NAMALWA (cell line): ENCODE measurements at places on chromosomes 3 and 15.

DNA sequence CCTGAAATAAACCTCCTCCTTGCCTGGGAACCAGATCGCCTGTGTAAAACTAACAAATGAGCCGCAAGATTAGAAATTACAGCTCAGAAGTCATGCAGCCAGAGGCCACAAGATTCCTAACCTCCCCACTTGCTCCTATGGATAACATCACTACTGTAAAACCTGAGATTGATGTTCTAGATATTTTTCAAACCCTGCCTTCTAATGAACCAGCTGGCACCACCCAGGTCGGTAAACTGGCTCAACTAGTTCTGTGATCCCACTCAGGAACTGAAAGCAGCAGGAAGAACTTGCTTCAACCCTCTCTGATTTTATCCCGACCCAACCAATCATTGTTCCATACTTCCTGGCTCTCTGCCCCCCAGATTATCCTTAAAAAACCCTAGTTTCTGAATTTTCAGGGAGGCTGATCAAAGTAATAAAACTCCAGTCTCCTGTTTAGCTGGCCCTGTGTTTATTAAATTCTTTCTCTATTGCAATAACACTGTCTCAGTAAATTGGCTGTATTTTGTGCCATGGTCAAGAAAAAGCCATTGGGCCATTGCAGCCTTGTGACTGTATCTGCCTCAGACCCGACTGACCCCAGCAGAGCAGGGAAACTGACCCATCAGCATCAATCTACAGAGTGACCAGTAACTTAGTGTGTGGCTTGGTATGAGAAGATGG lies 98.9 kb downstream of the RPLP1 start:
- DNase-seq: no peak

DNA sequence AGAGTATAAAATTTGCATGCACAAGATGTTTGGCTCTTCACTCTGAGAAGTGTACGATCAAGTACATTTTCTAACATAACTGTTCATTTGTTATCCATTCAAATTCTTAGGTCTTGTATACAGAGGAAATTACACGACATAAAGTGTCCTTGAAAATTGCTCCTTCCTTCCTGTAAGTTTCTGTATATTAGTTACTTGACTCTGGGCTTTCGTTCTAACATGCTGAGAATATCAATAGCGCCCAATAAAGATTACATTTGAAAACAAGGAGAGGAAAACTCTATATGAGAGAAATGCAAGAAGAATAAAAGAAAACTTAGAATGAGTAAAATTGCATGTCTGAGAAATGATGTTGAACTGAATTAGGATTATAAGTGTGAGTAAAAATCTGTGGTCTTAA lies 722.5 kb upstream of the CADM2 start:
- no peak for DNase-seq

- no peak for DNase-seq
These were observed 549.9 kb upstream of the DPPA4 start for GRCh38 chr3:109887293-109887692.

- no peak for DNase-seq
These were observed 55.6 kb upstream of the ACAN start for GRCh38 chr15:88747631-88748030.

DNA sequence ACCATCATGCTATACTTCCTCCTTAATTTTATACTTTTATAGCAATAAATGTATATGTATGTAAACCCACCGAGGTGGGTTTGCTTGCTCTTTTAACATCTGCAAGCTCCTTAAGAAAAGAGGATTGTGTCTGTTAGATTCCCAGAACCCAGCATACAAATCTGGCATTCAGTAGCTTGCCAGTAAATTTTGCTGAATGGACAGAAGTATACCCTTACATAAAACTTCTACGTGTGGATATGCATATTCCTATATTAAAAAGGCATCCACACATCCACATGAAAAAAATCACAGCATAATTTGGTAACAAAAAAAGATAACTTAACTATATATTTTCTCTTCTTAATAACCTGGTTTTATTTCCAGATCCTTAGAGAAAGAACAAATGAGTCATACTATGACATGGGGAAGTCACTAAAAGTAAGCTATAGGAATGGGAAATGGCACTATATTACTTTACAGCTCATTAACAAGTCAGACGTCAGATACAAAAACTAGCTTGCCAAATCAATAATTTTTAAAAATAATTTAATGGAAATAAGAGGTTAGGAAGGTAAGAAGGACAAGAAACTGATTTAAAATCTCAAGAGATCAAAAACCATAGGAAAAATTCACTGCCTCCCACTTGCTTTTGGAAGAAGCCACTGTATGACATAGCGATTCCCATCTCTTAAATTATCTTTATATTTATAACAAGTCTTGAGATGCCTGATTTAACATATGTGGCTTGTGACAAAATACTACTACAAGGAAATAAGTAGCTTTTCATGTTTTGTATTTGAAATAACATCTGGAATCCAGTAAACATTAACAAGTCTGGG lies 68.7 kb downstream of the SUMF1 start:
- DNase-seq: no peak

GRCh38 chr3:109387201-109387600 lies 49.9 kb upstream of the DPPA4 start:
- DNase-seq: no peak

GRCh38 chr3:188169830-188170455 lies 16.0 kb downstream of the LPP start:
- no peak for DNase-seq

- no peak for DNase-seq
These were observed 47.1 kb upstream of the CADPS start for GRCh38 chr3:62922326-62922725.

DNA sequence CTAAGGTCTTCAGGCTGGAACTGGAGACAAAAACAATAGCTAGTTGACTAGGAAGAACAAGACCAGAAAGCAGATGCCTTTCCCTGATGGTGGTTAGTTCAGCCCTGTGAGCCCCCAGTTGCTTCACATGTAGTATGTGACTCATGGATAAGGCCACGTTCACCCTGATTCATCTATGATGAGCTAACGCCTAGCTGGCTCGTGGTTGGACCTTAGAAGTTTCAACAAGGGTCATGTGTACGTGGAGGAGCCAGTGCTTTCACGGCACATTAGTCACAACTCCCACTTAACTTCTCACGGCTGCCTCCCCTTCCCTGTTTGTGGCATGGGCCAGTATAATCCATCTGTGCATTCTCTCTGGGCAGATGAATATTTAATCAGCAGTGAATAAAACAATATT lies 20.6 kb downstream of the COL8A1 start:
- DNase-seq: no peak

GRCh38 chr15:41562784-41563198 lies 3.8 kb downstream of the TYRO3 start:
- DNase-seq: no peak

GRCh38 chr3:16381426-16381825 lies 116.4 kb downstream of the OXNAD1 start:
- DNase-seq: no peak

- no peak for DNase-seq
These were observed 58.0 kb downstream of the KY start for GRCh38 chr3:134592806-134593205.

DNA sequence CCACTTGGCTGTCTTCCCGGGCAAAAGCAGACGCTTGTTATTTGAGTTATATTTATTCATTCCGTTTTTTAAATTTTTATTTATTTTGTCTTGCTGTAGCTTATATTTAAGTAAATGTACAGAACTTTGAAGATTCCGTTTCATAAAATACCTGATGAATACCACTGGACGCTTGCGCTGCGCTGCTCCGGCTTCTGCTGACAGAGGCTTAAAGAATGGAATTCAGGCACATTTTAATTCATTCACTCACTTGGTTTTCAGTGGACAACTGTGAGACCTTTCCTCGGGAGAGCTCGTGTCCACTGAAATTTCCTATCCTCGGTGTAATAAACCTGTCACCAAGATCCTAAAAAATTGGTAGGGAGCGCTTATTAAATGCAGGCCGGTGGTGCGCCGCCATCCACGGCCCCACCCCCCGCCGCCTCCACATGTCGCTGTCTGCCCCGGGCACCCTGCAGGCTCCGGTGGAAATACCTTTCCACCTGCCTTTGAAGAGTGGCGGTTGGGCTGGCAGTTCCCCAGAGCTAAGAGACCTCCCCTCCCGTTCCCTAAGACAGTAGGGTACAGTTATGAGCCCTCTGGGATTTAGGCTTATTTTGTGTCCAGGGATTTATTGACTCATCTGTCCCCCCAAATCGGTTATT lies 62.5 kb upstream of the UBE2E1 start:
- no peak for DNase-seq

DNA sequence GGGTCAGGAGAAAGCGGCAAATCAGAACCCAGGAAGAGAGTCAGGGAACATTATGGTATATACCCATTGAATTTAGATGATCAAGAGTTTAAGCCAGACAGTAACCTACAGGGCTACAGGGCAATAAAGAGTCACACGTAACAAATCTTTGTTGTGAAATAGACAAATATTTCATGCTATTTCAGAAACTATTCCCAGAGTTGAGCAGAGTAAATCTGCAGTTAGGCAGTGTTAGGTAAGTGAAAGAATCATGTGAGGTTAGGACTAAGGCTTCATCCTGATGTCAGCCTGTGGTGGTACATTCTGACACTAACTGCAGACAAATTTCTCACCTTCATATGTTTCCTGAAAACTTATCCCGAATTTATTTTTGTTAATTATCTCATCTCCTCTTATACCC lies 153.0 kb downstream of the UBE2E2 start:
- DNase-seq: no peak

DNA sequence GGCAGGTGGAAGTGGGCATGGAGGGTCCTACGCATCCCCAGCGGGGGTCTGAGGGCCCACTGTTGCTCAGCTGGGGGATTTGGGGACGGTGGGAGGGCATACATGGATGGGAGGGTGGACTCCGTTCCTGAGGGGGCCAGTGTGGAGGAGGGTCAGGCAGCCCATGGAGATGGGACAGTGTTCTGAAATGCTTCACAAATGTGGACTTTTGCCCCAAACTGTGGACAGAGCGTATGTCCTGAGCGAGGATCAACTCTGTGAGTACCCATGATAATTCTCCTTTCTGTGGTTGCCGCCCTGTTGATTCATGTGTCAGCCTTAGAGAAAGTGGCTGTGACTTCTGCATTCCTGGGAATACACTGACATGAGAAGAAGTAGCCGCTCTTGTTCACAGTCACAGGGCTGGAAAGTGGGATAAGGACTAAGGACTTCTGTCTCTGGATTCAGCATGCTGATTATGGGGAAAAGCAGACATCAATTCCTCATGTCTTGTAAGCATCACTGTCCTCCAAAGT lies 33.4 kb downstream of the SMAD3 start:
- no peak for DNase-seq

GRCh38 chr15:58306591-58307312 lies 125.0 kb upstream of the LIPC start:
- DNase-seq: no peak

GRCh38 chr15:80170596-80170995 lies 17.8 kb downstream of the FAH start:
- no peak for DNase-seq

GRCh38 chr3:47436180-47436579 lies 39.6 kb downstream of the SCAP start:
- DNase-seq: no peak

- DNase-seq: no peak
These were observed 68.6 kb downstream of the DCLK3 start for GRCh38 chr3:36695769-36696137.

- DNase-seq: no peak
These were observed 5.8 kb upstream of the TATDN2 start for GRCh38 chr3:10242182-10243065.

- DNase-seq: no peak
These were observed 289.2 kb downstream of the ROBO2 start for GRCh38 chr3:77329116-77329515.

DNA sequence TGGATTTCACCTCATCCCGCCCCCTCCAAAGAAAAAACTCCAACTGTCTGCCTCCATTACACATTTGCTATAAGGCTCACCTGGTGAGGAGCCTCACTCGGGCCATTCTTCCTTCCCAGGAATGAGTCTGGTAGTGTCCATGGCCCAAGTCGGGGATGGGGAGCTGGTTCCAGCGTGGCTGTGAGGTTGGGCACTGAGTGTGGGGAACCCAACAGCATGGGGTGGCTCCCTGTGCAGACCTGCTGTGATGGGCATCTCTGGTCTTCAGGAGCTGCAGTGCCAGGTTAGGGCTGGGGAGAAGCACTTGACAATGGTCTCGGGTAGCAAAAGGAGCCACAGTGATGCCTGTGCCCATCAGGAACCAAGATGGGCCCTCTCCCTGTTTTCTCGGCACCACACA lies 39.2 kb downstream of the TMEM158 start:
- no peak for DNase-seq

GRCh38 chr3:8593021-8593827 lies 51.4 kb downstream of the SSUH2 start:
- DNase-seq: no peak

GRCh38 chr3:187661267-187661666 lies 8.9 kb downstream of the SST start:
- DNase-seq: no peak

DNA sequence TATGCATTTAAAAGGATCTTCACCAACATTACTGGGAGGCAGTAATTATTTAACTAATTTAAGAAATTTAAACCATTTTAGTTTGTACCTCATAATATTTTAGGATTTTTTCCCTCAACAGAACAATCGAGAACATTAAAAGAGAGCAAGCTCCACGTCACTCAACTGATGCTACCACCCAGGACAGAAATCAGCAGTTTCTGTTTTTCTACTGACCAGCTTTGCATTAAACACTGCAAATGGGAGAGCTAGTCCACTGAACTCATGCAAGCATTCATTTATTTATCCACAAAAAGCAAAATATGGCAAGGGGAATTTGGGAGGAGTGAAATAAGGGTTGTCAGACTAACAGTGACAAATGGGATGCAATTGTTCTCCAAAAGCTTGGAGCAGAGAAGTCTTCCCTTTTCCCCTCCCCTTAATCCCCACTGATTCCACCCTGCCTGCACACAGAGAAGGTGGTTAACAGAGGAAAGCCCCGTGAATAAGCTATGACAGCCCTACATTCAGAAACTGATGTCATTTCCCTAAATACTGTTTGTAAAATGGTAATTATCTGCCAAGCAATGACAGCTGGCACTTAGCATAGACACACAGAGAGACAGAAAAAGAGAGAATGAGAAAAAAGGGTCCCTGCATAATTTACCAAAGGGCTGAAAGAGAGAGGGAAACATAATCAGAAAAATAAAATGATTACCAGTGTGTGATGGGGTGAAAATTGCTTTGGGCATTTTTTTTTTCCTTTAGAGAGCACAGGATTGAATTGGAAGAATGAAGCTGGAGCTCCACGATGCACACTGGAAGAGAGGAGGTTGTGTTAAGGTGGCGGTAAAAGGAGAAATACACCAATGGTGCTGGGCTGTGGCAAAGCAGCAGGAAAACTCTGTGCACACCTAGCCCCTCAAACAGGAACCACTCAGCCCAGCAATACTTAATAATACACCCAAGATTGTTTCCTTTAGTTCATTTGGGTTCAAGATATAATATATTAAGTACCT lies 777.4 kb downstream of the TUSC7 start:
- no peak for DNase-seq

- no peak for DNase-seq
These were observed 54.4 kb upstream of the HERC1 start for GRCh38 chr15:63888146-63888545.

- DNase-seq: peak; percentile 60
These were observed 55.7 kb upstream of the CP start for GRCh38 chr3:149277331-149277813.

GRCh38 chr15:92634060-92634459 lies 21.5 kb downstream of the FAM174B start:
- no peak for DNase-seq
